ENCODE measurements at places on chromosomes 11 and 22. TPM values are rescaled to one million over a fixed set of nuclear protein-coding genes. Genes with fewer than 3 reads are reported as not detected.

- DNase-seq, result no peak
Measured at GRCh38 chr11:86274503-86274902, 27.5 kb upstream of the HIKESHI start.

DNA sequence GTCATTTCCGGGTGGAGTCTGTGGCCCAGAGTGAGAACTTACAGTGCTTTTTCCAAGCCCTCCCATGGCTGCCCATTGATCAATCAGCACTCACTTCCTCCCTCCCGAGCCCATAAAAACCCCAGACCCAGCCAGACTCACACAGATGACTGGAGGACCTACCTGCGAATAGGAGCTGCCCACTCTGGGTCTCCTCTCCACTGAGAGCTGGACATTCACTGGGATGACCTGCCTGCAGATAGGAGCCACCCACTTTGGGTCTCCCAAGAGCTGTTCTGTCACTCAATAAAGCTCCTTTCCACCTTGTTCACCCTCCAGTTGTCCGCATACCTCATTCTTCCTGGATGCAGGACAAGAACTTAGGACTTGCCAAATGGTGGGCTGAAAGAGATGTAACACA lies 56.0 kb upstream of the B3GNT6 start:
- DNase-seq, result no peak

DNA sequence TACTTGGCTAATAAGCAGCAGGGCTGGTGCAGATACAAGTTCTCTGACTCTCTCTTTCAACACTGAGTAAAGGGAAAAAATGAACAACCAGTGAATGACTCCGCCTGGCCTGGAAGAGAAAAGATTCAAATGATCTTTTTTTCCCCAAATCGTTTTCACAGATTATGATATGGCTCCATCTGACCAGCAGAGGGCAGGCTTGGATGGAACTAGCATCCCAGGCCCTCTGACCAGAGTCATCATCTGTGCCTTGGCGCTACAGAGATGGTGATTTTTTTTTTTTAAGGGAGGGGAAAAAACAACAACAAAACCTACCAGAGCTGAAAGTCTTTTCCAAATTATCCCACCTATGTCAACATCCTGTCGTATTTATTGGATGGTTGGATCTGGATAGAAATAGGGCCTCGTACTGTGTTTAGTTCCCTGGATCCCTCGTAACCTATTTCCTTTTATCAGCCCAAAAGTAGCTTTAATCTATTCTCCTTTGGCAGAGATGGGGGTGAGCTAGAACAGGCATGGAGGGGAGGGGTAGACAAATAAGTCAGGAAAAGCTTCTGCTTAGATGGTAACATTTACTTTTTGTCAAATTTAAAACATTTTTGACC lies 69.7 kb downstream of the PRSS23 start:
- peak; percentile 83 for DNase-seq

The NRIP3 gene
- total RNA-seq, result 6.0 TPM

The MS4A12 gene
- total RNA-seq, result not detected

GRCh38 chr22:36197065-36197440 lies 4.6 kb downstream of the APOL4 start:
- no peak for DNase-seq

The CRACR2B gene
- total RNA-seq, result 4.3 TPM

The MMP27 gene
- 0.14 TPM for total RNA-seq

GRCh38 chr11:34185926-34186841 lies 80.8 kb downstream of the NAT10 start:
- DNase-seq, result no peak

GRCh38 chr11:40597546-40598113 lies 861.8 kb downstream of the LRRC4C start:
- DNase-seq, result no peak

- no peak for DNase-seq
Measured at GRCh38 chr22:47444746-47445065, 682.3 kb downstream of the TBC1D22A start.

GRCh38 chr11:115321605-115322289 lies 182.5 kb downstream of the CADM1 start:
- DNase-seq, result no peak

- DNase-seq, result no peak
Measured at GRCh38 chr22:31816750-31817149, 62.9 kb downstream of the DEPDC5 start.

DNA sequence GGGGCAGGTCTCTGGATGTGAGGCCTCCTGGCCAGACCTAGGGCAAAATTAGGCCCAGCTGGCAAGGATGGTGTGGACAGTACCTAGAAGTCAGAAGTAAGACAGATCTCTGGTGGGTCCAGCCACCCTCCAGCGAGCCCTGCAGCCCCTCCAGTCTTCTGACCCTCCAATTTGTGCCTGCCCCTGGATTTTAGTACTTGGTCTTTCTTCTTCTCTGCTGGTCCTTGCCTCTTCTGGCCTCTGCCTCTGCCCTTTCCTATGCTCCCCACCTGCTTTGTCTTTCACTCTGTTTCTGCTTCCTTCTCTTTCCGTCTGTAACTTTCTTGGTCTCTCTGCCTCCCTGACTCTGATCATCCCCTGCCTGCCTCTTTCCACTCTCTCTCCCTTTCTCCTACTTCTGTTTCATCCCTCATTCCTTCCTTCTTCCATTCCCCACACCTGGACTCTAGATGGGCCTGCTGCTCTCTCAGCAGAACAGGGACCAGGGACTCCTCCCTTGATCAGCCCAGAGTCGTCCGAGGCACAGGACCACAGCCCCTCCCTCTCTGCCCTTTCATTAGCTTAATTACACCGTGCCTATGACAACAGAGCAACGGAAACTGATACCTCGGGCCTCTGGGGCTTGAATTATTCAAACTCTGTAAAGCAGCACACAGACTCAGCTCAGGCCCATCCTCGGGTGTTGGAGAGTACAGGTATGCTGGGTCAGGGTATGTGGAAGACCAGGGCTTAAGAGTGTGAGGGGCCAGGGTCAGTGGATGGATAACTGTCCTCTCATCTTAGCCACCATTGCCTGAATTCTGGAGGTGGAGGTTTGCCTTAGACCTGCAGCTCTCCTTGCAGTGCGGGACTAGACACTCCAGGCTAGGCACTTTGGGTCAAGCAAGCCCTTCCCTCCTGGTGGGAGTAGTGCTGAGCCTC lies at the start of gene CHRNA10:
CHRNA10 (minus strand) TSS at position 51 of the 921 bp plus-strand sequence. CDS start 72 bp downstream, outside the sequence.
- DNase-seq, result no peak

The ART5 gene
- total RNA-seq, result not detected

GRCh38 chr22:20226077-20226716 lies 41.9 kb downstream of the RTN4R start:
- DNase-seq, result no peak

The C1QTNF4 gene
- total RNA-seq, result 2.0 TPM

The ANO3 gene
- total RNA-seq, result 2.9 TPM

The TRIM6 gene
- total RNA-seq, result 1.8 TPM

The MAJIN gene
- total RNA-seq, result not detected

The MS4A18 gene
- total RNA-seq, result not detected

- DNase-seq, result no peak
Measured at GRCh38 chr11:120613264-120614226, 102.0 kb downstream of the GRIK4 start.

The NLRX1 gene
- total RNA-seq, result 23.9 TPM

DNA sequence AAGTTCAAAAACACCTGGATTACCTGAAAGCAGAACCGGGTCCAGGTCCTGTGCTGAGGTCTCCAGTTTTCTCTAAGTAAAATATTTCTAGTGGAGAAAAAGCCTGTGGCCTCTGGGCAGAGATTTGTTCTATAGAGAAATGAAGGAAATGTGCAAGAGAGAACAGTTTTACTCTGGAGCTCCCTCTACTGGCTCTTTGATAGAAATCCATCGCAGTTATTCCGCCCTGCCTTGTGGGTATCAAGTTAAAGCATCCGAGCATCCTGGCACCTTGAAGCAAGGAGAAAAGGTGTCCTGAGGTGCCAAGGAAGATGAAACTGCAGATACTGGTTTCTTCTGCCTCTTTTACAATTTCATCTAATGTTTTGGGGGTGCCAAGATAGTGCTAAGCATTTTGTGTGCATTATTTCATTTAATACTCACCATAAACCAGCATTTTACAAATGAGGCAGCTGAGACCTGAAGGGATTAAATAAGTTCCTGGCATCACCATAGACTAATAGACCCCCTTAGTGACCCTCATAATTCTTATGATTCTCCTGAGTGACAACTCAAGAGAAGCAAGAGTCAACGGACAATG lies 113.1 kb upstream of the HSD17B12 start:
- no peak for DNase-seq

DNA sequence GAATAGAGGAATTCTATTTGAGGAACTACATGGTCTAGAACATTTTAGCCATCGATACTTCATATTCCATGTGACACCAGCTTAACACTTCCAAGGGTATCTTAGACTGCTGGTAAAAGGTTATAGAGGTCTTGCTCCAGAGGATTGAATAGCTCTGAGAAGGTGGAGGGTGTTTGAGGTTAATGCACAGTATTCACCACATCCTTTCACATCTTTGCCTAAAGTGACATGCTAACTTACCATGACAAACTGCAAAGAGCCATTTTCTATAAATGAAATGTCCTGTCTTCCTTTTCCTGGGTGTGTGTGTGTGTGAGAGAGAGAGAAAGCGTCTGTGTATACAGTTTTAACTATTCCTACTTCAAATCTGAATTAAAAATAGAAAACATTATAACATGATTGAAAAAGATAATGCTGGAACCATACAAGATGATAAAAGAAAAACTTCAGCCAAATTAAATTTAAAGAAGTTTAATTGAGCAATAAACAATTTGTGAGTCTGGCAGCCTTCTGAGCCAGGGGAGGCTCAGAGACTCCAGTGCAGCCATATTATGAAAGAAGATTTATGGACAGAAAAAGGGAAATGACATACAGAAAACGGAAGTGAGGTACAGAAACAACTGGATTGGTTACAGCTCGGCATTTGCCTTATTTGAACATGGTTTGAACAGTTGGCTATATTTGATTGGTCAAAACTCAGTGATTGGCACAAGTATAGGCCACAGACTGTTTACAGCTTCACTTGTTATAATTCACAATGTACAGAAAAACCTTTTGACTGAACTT lies 320.9 kb upstream of the CCDC179 start:
- DNase-seq, result no peak

GRCh38 chr11:25901415-25901814 lies 430.5 kb upstream of the ANO3 start:
- DNase-seq, result no peak

DNA sequence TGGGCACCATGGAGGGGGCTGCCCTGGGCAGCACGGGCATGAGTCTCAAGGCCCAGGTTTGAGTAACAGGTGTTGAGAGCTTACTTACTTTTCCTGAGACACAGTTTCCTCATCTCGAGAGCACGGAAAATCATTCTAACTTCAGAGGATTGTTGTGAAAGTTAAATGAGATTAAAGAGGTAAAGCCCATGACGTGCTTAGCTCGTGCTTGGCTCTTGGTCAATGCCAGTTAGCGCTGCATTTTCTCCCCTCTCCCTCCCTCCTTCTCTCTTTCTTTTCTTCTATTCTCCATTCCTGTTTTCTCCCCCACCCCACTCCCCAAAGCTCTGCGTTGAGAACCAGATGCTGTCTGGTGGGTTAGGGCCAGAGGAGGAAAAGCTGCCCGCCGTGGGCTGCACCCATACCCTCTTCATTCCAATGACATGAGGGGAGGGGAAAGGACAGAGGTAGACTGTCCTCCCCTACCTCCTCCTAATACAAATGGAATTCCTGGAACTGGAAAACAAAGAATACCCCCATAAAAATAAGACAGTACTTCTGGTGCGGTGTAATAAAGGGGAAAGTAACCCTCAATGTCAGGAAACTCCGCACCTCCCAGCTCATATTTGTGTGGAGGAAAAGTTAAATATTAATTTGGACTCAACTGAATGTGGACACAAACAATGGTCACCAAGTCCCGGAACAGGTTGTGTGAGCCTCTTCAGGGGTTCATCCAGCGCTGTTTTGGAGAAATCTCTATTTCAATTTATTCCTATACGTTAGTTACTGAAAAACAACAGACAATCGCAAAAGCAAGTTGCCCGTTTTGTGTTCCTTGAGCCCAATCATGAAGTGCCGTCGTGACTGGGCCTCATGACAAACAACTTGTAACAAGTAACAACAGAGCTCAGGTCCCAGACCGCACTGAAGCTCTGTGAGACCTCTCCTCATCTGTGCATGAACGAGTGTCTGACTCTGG lies 54.8 kb upstream of the B3GAT1 start:
- DNase-seq, result no peak

DNA sequence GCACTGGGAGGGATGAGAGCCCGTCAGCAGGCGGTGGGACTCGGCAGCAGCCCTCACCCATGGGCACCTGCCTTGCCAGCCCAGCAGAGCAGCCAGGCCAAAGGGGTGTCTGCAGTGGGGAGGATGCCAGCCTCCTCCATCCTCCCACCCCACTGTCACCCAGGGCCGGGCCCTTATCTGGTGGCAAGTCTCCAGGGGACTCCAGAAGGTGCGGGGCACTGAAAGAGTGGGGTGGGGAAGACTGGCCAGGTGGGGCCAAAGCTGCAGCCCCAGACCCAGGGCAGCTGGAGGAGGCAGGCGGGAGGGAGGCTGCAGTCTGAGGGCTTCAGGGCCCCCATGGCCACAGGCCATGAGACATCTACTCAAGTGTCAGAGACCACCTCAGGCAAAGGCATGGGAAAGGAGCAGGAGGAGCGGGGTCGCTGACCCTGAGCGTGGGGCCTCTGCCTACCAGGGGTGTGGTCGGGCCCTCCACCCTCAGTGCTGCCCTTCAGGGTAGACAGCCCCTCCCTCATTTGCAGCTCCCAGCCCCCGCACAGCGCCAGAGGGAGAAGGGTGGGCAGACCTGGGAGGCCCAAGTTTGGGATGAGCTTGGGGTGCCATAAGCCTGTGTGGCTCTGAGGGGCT lies 3.5 kb downstream of the DGCR6L start:
- peak; percentile 71 for DNase-seq

DNA sequence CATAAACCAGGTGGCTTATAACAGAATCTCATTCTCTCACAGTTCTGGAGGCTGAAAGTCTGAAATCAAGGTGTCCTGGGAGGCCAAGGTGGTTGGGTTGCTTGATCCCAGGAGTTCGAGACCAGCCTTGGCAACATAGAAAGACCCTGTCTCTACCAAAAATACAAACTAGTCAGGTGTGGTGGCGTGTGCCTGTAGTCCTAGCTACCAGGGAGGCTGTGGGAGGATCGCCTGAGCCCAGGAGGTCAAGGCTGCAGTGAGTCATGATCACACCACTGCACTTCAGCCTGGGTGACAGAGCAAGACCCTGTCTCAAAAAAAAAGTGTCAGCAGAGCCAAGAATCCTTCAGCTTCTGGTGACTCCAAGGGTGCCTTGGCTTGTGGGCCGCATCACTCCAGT lies 8.9 kb upstream of the PRR5 start:
- no peak for DNase-seq

DNA sequence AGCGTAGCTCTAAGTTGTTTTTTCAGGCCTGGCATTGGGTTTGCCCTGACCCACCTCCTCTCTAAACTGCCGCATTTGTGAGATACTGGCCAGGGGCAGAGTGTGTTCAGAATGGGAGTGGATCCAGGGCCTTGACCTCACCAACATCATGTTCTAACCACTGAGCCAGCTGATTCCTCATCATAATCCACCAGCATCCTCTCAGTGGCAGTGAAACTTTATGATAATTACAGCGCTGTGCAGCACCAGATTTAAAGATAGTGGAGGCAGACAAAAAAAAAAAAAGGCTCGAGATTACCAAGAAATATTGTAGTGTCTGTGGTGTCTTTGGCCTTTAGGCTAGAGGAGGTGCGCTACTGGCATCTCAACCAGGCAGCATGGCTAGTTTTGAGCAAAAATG lies 53.0 kb downstream of the KREMEN1 start:
- DNase-seq, result no peak

- DNase-seq, result no peak
Measured at GRCh38 chr11:36540998-36541397, 26.8 kb upstream of the RAG1 start.

All from posterior vena cava (tissue), 2 donors.